EH (cell line): ENCODE measurements at places on chromosomes 2 and 18.
A peak's percentile ranks its signal among the peaks of the same experiment; 100 is the strongest.

DNA sequence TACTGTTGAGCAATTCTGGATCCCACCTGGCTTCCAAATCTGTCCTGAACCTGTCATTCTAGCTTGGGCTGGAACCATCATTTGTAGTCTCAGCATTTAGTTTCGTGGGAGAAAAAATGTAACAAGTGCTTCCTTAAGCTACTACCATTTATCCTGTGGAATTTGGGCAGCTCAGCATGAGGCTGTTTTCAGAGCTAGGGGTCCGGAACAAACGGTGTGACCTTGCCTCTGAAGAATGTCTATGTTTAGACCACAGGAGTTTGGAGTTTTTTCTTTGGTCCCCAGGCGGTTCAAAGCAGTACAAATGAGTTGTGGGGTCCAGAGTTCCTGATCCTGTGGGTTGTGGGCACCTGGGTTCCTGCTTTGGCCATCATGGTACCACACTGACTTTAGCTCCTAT is 59.1 kb upstream of the TMEM178A start:
- no peak for DNase-seq

- DNase-seq = peak; percentile 22
Measured at GRCh38 chr2:160124571-160124970, 62.2 kb upstream of the PLA2R1 start.

- DNase-seq = no peak
Measured at GRCh38 chr2:197894751-197895274, 90.4 kb downstream of the PLCL1 start.

DNA sequence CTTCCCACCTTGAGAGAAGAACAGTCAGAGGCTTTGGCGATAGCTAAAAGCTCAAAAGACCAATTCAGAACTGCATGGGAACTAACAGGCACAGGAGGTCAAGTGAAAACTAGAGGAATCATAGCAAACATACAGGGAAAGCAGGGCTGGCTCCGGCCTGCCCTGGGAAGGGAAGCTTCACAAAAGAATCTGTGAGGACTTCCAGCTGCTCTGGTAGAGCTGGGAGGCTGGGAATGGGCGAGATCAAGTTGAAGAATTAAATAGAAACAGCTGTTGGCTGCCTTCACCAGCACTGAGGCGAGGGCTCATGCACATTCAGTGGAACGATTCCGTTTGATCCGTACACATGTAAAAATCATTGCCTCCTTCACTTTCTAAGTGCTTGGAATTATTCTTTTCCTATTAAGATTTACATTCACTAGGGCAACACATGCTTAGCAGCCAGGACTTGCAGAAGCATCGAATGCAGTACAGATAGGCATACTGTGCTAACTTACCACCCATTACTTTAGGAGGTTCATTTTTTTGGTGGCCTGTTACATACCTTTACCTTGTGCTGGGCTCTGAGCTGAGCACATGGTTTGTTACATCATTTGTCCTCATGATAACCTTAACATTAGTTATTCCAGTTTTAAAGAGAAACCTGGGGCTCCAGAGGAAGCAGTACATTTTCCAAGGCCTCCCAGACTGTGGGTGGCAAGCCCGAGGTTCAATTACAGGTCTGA is 125.4 kb upstream of the RNF152 start:
- peak; percentile 72 for DNase-seq

- DNase-seq = no peak
Measured at GRCh38 chr18:22728481-22729105, 204.5 kb upstream of the RBBP8 start.

DNA sequence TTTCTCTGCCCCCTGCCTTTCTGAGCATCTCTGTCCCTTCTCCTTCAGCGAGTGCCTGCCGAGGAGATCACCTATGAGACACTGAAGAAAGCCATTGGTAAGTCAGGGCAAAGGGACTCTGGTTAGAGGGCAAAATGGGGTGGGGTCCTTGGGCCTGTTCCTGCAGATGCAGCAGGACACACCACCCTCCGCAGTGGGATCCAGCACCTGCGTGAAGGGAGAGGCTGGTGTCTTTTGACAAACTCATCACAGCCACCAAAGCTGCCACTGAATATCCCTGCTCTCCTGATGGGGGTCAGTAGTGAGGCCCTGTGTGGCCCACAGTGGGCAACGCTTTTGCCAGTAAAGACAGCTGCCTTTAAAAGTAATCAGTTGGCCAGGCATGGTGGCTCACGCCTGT is 18.7 kb downstream of the POMC start:
- DNase-seq = no peak

GRCh38 chr2:174004905-174005605 is 39.9 kb upstream of the SP3 start:
- DNase-seq = peak; percentile 87

DNA sequence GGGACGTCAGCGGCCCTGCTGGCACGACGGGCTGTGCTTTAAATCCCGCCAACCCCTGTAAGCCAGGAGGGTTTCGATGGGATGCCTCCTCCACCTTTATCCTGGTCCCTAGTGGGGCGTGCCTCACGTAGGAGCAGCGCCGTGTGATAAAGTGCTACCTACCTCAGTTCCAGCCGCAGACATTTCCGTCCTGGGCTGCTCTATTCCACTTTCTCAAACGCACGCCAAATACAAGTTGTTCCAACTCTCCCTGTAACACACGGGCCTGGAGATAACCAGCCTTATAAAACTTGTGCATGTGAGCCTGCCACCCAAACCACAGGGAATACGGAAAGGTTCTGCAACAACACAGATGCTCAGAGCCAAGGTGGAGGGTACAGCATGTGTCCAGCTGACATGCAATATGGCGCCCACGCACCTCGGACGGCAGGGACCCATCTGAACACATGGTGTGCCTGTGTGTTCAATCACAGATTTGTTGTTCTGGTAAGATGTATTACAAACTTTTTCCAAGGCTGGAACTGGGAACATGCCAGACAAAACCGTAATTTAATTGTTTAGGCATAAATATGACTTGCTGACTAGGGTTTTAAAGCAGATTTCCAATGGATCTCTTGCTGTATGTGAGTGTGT is 47.7 kb downstream of the ZNF516 start:
- DNase-seq = peak; percentile 35

- no peak for DNase-seq
Measured at GRCh38 chr2:34656632-34657031, 1057.5 kb upstream of the FAM98A start.

- DNase-seq = peak; percentile 19
Measured at GRCh38 chr2:112798979-112799975, 15.0 kb upstream of the IL1A start.

GRCh38 chr2:237201461-237202287 is 116.0 kb downstream of the COPS8 start:
- DNase-seq = peak; percentile 99

- no peak for DNase-seq
Measured at GRCh38 chr2:95276888-95277245, 2.6 kb downstream of the PROM2 start.

- DNase-seq = peak; percentile 63
Measured at GRCh38 chr2:191226196-191226595, 19.0 kb upstream of the MYO1B start.
